ENCODE measurements at places on chromosomes 16 and 17. TPM values are rescaled to one million over a fixed set of nuclear protein-coding genes. Genes with fewer than 3 reads are reported as not detected.

DNA sequence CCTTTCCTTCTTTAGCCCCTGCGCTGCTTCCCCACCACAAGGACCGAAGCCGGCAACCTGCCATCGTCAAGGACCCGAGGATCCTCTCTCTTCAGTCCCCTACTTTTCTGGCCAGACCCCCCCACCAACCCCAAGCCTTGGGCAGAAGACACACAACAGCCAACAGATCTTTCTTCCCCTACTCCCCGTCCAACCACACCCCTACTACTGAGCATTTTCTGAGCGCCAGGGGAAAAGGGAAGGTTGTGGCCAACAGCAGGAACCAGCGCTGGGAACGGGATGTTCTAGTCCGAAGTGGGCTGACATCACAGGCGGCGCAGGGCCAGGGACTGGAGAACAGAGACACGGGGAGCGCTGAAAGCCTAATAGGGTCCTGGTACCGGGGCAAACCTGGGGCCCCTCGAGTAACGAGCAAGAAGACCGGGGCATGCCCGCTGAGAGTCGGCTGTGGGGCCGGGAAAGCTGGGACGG is 528 bp downstream of the PER1 start:
- DNase-seq: peak; percentile 96

DNA sequence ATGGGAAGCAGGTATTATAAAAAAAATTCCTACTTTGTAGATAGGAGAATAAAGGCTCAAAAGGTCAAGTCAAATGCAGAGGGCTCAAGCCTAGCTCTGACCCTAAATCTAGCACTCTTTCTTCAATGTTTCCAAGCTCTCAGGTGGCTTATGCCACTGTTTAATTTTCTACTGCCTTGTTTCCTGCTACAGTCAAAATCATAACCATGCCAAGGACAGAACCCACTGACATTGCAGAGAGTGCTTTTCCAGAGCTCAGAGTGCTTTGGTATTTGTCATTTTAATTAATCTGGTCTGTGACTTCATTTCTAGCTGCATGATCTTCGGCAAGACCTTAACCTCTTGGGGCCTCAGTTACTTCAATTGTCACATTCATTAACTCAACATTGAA is 344.7 kb downstream of the CA10 start:
- no peak for DNase-seq

DNA sequence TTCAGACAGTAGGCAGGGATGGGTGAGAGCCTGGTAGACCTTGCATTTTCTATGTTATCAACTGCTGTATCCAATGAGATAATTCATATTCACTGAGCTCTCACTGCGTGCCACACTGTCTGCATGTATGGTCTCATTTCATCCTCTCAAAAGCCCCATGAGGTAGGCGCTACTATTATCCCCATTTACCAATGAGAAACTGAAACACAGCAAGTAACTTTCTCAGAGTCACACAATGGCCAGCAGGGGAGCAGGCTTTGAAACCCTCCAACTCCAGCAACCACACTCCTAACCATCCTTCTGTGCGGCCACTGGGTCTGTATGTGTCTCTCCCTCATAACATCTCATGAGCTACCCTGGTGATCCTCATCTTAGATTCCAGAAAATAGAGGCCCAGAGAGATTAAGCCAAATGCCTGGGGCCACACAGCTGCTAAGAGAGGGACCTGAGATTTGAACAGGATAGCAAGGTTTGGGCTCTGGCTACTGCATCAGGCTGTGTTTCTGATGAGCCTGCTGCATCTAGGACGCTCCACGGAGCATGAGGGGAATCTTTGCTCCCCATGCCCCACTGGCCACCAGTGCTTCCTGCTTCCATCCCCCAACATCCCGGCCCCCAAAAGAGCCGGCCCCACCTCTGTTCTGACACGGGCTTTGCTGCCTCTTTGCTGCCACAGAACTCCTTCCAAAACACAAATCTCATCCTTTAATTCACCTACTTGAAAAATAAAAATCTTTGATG is 3.2 kb downstream of the CCR7 start:
- no peak for DNase-seq

DNA sequence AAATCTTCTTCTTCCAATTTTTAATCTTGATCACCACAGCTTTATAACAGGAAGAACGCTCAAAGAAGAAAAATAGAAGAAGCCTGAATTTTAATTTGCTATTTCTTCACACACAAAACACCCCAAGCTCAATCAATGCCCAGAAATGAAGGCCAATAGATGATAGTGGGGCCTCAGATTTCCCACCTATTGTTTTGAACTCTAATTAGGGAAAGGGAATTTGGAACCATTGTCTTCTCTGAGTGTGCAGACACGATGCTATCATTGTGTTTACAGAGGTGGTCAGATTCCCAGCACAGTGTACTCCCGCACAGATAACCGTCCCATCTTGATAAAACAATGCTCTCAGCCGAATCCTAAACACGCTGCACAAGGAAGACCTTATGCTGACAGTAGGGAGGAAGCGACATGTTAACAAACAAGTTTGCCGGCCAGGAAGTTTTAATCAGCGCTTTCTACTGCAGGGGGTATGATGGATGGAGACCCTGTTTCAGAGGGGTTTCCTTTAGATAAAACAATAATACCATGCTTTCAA is 684.7 kb downstream of the MAF start:
- DNase-seq: no peak

The ZP2 gene
- total RNA-seq: not detected

The SLC35G6 gene
- total RNA-seq: not detected

The TBC1D3H gene
- total RNA-seq: not detected

The SKAP1 gene
- total RNA-seq: not detected
